Stimulated activated CD4-positive, alpha-beta T cell treated with anti-CD3 and anti-CD28 coated beads, Interleukin-15, amount 100 ng/mL, for 1 hour (primary cell): ENCODE measurements at places on chromosomes 1 and 21.

GRCh38 chr1:7680207-7680954 is 90.7 kb upstream of the VAMP3 start:
- DNase-seq: no peak

DNA sequence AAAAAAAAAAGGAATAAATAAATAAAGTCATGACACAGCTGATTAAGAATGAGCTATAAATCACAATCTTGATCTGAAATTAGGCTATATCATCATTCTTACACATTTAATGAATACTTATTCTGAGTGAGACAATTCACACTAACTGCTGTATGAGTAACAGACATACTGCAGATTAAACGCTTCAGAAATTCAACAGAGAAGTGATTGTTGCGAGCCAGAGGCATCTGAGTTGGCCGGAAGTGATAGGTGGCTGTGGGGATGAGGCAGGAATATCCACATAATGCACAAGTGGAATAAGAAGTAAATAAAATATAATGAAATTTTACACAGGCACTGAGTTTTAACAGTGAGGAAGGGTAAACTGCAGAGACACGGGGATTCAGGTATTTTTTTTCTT is 142.4 kb downstream of the APP start:
- DNase-seq: no peak

- no peak for DNase-seq
Measured at GRCh38 chr1:11691928-11692711, 610 bp downstream of the DRAXIN start.

GRCh38 chr1:5430911-5431697 is 561.1 kb downstream of the NPHP4 start:
- DNase-seq: no peak

DNA sequence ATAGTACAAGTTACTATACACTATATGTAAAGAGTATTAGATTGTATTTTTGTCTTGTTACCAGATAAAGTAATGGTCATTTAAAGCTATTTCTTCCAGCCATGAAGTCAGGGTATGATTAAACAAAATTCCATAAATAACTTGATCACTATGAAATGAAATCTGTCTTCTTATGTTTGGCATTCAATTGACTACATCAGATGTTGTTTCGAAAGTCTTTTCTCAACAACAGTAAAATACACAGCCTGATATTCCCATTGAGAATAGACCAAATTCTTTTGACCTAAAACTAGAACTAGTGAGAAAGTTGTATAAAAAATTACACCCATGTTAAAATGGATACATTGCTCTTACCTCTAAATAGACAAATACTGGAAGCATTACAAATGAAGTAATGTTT is 134.6 kb upstream of the ADAMTS5 start:
- DNase-seq: no peak

- DNase-seq: no peak
Measured at GRCh38 chr1:59169703-59170102, 127.2 kb upstream of the FGGY start.

- DNase-seq: no peak
Measured at GRCh38 chr1:75954586-75954985, 22.4 kb upstream of the ASB17 start.

DNA sequence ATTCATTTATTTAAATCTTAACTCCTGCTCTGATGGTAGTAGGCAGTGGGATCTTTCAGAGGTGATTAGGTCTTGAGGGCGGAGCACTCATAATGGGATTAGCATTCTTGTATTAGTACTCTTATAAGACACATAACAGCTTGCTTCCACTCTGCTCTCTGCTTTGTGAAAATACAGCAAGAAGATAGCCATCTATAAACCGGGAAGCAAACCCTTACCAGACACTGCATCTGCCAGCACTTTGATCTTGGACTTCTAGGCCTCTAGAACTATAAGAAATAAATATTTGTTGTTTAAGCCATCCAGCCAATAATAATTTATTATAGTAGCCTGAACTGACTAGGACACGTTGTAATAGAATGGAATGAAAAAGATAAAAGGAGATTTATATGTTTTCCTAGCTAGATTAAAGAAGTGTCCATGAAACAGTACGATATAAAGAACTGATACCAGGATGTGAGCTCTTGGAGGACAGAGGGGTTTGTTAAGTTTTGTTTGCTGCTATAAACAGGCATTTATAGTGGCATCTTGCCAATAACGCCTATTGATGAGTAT is 869.9 kb downstream of the MRPL39 start:
- no peak for DNase-seq

DNA sequence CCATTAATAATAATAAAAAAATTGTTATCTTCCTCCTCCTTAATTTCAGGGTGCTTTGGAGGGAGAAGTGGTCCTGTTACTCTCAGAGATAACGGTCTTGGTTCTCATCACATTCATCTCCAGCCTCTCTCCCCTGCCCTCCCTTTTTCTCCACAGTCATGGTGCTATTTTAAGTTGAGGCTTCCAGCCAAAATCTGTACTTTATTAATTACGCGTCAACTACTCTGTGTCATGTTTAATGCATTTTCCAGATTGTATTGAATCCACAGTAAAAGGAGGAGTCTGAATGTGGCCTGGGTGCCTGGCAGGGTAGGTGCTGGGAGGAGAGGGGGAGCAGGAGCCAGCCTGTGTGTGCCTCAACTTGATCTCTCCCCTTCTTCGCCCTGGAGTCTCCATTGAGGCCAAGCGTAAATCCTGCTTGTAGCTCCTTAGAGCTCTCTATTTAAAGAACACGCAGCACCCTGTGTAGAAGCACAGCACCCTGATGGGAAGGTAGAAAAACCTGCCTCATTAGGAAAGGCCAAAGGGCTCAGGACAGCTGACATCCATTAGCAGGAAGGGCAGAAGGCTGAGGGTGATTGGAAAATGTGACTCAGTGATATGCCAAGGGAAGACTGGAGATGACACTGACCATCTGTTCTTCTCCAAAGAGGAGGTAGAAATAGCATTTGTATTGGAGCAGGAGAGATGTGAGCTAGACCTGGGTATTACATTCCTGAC is 82.4 kb downstream of the PLXNA2 start:
- DNase-seq: no peak

DNA sequence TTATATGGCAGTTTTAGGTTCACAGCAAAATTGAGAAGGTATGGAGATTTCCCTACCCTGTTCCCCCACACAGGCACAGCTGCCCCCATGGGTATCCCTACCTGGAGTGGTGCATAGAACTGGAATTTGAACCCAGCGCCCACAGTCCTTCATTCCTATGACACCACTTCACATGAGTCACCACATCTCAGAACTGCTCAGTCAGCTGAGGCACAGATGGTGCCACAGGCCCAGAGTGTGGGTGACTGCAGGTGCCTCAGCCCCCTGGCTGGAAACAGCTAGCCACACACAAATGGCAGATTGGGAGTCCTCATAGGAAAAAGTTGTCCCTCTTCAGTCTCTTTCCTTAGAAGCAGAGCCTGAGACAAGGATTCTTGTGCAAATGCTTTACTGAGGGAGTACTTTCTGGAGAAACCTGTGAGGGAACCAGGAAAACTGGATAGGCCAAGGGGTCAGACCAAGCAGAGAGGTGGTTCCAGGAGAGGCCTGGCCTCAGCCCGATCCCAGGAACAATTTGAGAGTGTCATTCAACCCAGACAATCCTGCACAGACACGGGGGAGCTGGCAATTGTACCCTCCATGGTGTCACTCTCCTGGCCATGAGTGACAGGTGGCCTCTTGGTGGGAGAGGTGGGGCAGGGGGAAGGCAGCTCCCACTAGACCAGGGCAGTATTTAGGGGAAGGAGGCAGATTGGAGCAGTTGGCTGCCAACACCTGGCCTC is 6.9 kb downstream of the PLA2G2D start:
- no peak for DNase-seq

DNA sequence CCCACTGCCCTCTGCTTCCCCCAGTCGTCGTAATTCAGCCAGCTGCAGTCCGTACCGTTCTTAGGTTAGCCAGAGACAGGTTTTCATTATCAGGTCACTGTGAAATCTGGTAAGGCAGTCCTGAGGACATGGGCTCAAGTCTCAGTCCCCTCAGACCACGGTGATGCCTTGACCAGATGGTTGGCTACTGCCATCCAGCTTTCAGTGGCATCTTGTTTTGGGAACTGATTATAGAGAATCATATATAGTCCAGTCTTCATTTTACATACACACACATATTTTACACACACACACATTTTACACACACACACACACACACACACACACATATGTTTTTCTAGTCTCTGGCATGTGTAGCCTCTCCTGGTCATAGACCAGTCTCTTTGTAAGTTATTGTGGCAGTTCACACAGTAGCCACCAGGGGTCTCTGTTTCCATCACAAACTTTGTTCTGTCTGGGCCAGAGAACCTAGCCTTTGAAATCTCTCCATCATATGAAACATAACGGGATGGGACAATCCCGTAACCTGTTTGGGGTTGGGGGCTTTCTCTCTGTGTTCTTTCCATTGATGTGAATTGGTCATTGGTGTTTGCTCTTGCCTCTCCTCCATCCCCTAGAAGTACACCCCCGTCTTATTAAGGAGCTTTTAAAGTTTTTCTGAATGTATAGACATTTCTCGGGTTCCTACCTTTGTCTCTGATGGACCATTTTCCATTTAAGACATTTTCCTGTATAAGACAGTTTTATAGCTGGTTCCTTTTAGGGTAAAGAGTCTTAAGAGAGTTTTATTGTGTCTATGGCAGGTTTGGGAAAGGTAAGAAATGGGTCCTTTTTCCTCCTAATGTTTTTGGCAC is 8.4 kb upstream of the IKBKE start:
- no peak for DNase-seq

GRCh38 chr1:113178106-113178505 is 105.1 kb downstream of the LRIG2 start:
- no peak for DNase-seq

DNA sequence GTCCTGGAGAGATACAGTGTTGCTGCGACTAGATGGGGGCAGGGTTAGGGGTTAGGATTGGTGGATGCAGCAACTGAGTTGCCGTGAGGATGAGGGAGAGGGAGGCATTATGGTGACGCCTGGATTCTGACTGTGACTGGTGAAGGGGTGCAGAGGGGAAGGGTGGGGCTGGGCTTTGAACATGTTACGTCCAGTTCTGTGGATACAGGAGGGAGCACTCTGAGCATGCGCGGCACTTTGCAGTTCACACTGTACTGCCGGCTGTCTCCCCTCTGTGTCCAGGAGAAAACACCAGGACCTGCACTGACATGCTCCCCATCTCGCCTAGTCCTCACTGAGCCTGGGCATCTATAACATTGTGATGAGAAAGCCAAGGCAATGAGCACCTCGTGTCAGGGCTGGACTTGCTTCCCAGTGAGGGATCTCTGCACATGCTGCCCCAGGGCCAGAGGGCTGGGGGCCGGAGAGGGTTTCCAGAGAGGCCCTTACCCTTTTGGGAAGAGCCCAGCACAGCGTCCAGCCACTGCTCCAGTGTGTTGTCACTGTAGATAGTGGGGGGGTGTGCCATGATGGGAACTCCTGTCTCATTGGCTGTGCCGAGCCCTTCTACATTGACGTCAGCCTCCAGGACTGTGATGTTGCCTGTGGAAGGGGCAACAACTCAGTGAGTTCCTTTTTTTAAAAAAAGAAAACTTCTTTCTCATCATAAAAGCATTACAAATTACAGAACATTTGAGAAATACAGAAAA is 7.6 kb downstream of the FAM151A start:
- no peak for DNase-seq

GRCh38 chr1:247494767-247495166 is 36.9 kb upstream of the OR2B11 start:
- DNase-seq: no peak

DNA sequence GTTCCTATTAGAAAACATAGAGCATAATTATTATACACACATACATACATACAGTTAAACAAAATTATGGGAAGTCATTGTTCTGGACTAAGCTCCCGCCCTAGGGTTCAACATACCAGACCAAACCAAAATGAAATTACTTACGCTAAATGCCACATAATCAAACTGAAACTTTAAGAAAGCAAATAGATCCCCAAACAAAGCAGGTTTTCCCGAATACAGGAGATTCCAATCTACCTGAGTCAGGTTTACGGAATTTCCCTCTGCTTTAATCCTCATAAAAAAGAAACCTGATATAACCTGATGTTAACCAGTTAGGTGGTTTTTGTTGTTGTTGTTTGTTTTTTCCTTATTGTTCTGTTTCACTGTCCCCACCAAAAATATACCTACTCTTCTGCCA is 1886.9 kb downstream of the NCAM2 start:
- DNase-seq: no peak

DNA sequence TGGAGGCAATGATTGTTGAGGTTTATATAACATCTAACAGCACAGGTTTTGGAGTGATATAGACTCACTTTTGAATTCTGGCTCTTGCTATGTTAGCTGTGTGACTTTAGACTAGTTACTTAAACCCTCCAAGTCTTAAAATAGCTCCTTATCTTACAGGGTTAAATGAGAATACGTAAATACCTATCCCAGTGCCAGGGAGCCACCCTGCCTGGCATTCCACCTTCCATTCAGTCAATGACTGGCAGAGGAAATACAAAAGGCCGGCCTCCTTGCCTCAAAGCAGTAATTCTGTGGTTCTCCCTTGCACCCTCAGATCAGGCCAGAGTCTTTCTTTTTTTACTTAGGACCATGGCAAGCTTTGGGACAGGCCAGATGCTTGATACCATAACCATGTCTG is 31.8 kb downstream of the DBT start:
- no peak for DNase-seq

GRCh38 chr1:21035794-21036193 is 140.9 kb downstream of the EIF4G3 start:
- DNase-seq: no peak

DNA sequence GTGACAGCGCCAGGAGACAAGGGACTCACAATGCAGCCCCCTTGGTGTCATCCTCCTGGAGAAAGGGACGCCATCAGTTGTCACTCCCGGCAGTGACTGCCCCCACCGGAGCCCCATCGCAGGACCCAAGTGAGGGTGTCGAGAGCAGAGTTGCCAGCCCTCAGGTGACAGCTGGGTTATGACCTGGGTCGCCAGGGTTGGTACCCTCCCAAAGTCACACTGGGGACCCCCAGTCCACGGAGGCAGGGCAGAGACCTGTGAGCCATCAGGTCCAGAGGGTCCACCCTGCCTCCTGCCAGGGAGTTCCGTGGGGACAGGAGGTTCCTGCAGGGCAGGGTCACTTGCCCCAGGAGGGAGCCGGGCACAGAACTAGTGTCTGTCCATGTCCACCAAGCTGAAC is 78.2 kb upstream of the IFFO2 start:
- DNase-seq: no peak

- DNase-seq: no peak
Measured at GRCh38 chr1:82152356-82153271, 351.9 kb downstream of the ADGRL2 start.

GRCh38 chr1:218364028-218364710 is 19.0 kb downstream of the TGFB2 start:
- no peak for DNase-seq

DNA sequence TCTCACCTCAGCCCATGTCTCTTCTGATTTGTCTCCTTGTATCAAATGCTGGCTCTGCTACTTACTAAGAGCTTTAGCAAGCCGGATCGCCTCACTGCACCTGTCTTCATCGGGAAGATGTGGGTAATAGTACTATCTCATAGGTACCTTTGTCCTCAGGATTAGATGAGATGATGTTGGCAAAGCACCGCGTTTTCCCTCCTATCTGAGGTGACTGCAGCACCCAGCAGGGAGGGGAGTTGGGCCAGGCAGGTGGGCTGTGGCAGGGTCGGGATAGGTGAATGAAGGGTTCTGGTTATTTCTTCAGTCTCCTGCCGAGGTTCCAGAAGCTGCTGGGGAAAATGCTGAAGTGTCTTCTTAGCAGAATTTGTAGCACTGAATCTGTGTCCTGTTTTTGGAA is 5.2 kb downstream of the OPRD1 start:
- DNase-seq: no peak
